Fibroblast of upper back skin (primary cell): ENCODE measurements at places on chromosomes 2 and 18.
A peak's percentile ranks its signal among the peaks of the same experiment; 100 is the strongest.

DNA sequence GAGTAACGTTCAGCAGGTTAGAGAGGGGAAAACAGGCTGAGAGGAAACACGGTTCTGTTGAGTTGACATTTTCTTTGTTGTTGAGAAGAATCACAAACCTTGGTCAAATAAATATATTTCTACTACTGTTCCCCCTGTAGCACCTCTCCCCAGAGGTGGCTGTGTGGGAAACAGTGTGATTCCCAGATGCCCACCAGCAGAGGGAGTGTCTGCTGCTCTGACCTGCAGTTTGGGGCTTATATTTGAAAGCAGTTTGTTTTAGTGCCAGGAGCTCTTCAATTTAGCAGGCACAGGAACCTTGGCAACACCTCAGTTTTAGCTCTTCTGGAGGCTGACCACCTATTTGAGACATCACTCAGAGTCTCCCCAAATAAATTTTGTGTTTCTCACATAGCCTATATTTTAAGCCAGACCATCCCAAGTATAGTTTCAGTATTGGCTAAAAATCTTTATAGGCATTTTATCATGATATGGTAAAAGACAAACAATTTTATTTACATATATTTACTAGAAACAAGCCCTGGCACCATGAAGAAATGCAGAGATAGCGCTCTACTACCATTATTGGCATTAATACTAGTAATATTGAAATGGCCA is 75.7 kb downstream of the PIK3C3 start:
- peak; percentile 20 for DNase-seq

- no peak for DNase-seq
Measured at GRCh38 chr2:8134985-8135682, 546.7 kb upstream of the ID2 start.

DNA sequence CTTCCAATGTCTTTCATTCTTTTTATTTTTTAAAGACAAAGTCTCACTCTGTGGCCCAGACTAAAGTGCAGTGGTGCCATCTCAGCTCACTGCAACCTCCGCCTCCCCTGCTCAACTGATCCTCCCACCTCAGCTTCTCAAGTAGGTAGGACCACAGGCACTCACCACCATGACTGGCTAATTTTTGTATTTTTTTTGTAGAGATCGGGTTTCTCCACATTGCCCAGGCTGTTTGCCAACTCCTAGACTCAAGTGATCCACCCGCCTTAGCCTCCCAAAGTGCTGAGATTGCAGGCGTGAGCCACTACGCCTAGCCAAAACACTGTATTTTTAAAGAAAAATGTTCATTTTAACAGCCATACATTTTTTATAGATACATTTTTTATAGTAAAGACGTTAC is 12.7 kb downstream of the GCKR start:
- DNase-seq = peak; percentile 31

GRCh38 chr2:120298173-120298835 is 45.7 kb downstream of the RALB start:
- DNase-seq = peak; percentile 58

- DNase-seq = peak; percentile 48
Measured at GRCh38 chr2:234968631-234969305, 17.0 kb downstream of the SH3BP4 start.

DNA sequence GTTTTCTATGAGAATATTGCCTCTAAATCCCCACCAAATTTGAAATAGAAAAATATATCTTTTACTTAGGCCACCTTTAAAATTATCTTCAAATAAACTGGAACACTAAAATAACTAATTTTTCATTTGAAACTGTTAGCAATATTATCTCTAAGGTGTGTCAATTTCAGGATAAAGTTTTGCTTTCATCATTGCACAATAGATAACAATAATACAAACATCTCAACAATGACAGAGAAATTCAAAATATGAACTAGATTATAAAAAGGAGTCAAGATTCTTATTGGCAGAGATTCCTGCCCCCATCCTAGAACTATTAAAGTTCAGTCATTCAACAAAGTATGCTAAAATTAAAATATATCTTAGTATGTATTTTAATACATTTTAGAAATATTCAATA is 117.9 kb downstream of the SCN9A start:
- DNase-seq = no peak

DNA sequence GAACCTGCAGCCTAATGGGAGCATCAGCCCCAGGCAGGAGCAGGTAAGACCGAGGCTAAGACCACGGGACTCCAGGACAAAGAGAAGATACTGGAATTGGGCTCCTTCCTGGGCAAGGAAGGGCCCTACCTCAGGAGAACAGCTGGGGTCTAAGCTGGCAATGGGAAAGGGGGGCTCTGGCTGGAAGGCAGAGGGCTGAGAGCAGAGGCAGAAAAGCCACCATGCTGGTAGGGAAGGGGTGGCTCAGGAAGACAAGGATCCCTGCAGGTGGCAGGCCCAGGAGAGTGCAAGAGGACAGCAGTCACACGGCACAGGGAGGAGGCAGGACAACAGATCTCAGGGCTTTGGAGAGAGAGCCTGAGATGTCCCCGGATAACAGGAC is 203.5 kb downstream of the NDUFA10 start:
- no peak for DNase-seq

DNA sequence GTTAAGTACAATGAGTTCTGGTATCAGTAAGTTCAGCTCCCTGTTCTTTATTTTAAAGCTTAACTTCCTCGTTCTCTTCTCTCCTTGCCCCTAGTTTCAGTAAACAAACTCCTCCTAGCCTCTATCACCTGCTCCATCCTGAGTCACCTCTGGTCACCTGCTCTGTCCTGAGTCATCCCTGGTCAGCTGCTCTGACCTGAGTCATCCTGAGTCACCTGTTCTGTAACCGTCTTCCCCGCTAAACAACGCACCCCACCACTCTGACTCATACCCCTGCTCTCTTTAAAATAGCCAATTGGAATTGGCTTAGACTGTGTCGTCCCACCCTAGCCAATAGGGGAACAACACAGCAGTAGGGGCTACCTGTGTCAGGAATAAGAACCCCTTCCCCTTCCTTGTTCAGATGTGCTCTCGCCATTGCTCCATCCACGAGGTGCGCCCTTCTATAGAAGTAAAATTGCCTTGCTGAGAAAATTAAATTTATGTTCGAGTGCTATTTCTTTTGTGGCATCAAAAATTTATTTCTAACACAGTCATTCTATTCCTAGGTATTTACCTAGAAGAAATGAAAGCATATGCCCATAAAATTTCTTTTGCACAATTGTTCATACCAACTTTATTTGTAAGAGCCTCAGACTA is 24.9 kb upstream of the RMND5A start:
- DNase-seq = no peak

DNA sequence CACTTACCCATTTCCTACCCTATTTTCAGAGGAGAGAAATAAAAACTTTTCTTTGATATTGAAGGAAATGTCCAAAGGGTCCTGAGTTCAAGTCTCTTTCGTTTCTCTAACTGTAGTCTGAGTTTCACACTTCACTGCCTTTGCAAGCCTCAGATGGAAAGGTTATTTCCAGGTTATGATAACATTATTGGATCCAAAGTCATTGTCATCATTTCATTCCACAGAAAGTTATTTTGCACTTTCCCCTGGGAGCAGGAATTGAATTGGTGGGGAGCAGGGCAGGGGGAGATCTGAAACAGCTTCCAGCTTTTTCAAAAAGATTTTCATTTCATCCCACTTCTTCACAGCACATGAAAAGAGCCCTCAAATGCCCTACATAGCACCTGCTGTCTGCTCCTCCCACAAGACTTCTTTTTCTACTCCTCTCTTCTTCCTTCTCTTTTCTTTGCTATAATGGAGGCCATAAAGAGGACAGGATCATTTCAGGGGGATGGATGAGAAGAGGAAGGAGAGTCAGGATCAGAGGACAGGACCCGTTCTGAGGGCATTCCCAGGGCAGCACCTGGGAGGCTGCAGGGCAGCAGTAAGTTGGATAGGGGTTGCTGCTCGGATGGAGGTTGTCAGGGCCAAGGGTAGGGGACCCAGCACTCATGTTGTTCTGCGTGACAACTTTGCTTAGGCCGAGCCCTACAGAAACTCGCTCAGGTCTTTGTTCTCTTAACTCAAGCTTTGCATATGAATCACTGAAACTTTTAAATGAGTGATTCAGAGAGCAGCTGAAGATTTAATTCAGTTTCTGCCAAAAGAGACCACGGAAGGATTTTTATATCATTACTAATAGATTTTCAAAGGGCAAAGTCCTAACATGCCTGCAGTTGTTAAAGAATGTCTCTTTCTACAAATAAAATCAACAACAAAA is 11.4 kb upstream of the GALNT5 start:
- DNase-seq = peak; percentile 95

DNA sequence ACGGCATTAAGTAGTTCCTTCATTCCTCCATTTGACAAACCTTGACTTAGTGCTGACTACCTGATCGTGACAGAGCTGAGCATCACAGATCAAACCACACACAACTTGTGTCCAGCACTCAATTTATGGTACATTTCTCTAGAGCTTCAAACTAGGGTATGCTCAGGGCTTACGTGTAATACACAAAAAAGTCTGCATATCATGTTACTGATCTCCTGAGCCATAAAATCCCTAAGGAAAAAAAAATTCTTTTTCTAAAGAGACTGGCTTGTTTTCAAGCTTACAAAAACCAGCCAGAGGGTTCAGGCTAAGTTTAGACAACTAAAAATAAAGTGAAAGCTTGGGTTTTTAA is 88.0 kb upstream of the ALKAL2 start:
- no peak for DNase-seq

DNA sequence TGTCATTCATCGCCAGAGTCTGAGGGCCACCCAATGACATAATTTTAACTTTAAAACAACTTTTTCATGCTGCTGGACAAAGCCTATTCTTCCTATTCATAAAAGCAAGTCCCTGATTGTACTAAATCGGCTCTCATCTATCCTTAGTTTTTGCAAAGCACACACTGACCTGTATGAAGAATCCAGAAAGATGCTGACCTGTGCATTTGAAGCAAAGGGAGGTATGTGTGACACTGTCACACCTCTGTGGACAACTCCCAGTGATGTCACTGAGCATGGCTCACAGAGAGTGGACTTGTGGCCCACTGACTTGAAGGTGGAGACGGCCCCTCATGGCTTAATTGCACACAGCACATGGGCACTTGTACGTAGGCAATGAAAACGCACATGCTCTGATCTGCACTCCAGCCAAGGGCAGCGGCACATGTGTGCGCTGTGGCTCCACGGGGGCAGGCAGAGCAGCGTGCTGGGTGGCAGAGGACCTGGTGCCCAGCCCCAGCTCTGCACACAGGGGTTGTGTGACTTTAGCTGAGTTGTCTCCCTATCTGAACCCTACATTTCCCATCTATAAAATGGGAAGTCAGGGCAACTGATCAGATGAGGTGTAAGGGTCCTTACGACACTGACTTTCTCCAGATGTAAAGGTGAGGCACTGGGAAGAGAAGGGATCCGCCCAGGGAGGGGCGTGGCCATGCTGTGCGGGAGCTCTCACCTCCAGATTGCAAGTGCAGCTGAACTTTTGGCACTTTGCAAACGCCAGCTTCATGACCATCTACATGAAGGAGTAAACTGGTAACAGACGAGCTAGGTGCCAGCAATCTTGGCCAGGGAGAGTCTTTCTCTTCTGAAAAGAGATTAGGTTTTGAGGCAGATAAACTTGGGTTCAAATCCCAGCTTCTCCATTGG is 14.3 kb upstream of the ODC1 start:
- no peak for DNase-seq

DNA sequence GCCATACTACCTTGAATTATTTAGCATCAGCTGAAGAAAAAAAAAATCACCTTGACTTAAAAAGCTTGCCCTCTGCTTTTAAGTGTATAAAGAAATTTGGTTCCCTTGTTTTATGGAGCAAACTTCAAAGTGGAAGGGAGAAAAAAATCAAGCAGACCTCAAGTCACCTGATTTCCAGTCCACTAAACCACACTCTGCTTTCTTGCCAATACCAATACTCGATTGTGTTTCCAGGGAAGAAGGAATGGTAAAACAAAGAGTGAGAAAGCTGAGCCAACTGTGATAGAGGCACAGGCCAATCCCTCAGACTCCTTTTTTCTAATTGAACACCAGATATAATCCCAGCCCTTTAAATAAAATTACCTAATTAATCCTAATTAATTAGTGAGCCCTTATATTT is 587.3 kb downstream of the ARHGAP15 start:
- DNase-seq = peak; percentile 22

DNA sequence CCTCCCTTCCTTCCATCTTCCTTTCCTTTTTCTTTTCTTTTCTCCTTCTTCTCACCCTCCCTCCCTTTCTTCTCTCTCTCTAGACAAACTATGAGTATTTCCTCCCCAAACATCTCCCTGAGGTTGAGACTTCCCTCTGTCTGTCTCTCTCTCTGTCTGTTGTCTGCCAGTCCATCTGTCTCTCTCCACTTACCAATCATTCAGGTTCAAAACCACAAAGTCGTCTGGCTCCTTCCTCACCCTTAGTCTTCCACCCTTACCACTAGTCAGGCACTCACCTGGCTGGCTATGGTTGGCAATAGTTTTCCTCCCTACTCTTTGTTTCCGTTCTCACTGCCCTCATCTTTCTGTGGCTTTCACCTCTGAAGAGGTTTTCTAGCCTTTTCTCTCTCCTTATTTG is 12.9 kb downstream of the CCL20 start:
- DNase-seq = no peak

DNA sequence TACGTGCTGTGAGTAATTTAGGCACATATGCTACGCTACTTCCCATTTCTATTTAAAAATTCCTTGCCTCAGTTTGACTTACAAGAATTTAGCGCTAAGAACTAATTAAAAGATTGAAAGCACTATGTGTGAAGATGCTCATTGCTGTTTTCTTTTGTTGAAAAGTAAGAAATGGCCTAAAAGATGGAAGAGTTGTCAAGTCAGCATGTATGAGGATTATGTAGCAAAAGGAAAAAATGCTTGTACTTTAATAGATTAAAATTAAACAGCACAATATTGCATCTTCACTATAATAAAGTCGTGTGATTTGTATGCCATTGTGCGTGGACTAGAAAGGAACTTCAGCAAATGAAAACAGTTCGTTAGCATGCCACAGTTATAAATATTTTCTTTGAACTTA is 77.0 kb downstream of the COX7A2L start:
- DNase-seq = no peak

DNA sequence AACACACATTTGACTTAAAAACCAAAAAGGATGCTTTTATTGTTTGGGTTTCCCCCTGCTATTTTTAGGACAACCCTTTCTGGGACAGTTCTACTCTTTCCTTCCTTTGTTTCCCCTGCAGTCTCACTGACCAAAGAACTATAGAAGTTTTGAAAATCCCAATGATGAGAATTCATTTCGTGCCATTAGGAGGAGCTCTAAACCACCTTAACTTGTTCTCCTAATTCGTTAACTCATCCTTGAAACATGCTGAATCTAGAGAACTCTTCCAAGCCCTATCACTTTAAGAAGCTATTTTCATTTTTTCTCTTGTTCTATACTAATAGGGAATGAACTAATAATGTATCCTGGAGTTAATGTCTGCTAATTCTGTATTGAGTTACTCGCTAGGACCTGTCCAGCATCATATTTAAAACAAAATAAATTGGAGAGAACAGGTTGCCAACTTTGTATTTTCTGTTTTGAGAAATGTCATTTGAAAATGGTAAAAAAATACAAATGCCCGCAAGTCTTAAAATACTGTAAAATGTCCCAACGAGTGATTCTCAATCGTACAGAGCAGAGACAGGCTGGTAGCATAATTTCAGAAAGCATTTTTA is 62.9 kb downstream of the AFTPH start:
- peak; percentile 65 for DNase-seq
